ENCODE measurements at places on chromosomes 1 and 21.

DNA sequence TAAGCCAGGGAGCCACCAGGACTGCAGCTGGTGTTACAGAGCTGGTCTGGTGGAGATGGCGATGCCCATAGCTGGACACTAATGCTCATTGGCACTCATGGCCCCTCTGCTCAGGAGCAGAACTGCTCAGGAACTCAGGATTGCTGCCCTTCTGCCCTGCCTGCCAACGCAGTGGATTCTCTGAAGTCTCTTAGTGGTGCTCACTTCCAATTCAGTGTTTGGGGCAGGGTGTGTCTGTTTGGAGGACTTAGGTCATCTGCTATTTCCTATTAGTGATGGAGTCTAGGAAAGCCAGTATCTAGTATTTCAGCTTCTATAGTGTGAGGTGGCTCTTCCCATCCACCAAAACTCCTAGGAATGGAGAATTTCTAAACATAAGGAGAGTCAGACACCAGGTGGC, 29.1 kb downstream of the S100A10 start:
- no peak for DNase-seq

DNA sequence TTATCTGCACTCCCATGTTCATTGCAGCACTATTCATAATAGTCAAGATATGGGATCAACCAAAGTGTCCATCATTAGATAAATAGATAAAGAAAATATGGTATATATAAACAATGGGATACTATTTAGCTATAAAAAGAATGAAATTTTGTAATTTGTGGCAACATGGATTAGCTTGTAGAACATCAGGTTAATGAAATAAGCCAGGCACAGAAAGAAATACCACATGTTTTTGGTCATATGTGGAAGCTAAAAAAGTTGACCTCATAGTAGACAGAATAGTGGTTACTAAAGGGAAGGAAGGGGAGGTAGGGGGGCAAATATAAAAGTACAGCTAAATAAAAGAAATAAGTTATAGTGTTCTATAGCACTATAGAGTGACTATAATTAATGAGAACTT, 68.5 kb downstream of the SCMH1 start:
- DNase-seq = no peak

GRCh38 chr21:38913120-38913892, 107.6 kb downstream of the ETS2 start:
- DNase-seq = peak; percentile 52

DNA sequence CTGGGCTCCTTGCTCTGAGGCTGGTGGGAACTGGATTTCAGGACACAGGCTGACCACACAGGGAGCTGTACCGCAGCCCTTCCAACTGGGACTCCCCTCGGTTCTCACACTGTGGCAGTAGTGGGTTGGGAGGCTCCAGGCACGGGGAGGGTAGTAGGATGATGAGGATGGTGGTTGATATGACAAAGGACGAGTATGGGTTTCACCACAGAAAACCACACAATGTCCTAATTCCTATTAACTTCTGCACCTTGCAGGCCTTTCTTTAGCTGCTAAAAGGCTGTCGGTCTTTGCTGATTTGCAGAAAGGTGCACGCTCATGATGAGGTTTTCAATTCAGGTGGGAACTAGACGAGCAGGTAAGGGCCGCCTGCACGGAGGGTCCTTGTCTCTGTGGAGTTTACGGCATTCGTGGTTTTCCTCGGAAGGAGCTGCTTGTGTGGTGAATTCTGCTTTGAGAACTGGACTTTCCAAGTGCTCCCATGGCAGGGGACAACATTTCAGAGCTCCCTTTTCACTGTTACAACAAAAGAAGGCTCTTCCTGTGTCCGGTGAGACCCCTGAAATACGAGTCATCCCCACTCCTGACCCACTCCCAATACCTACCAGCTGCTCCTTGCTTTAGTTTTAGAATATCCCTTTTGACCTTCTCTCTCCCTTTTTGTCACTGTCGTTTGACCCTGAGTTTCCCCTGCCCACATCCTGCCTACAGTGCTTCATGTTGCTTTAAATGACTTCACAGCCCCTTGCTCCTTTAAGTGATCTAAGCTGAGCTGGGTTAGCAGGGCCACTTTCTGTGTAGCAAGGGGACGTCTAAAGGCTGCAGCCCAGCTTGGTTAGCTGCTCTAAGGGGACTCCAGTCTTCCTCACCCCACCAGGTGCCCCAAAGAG, 125.1 kb downstream of the MRPS6 start:
- no peak for DNase-seq

DNA sequence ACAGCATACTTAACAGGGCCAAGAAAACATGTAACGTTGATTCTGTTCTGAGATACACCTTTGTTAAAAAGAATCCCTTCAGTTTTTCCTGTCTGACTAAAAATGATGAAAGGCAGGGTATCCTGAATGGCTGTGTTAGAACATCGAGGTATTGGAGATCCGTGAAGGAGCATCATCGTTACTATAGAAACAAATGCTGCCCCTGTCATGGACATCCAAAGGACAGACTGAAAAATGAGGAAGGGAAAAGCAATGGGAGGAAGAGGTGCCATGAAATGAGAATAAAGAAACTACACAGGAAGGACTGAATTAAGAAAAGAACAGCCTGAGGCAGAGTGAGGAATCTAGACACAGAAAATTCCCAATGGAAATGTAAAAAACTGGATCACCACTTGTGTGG, 257.9 kb downstream of the PDE4B start:
- DNase-seq = no peak

DNA sequence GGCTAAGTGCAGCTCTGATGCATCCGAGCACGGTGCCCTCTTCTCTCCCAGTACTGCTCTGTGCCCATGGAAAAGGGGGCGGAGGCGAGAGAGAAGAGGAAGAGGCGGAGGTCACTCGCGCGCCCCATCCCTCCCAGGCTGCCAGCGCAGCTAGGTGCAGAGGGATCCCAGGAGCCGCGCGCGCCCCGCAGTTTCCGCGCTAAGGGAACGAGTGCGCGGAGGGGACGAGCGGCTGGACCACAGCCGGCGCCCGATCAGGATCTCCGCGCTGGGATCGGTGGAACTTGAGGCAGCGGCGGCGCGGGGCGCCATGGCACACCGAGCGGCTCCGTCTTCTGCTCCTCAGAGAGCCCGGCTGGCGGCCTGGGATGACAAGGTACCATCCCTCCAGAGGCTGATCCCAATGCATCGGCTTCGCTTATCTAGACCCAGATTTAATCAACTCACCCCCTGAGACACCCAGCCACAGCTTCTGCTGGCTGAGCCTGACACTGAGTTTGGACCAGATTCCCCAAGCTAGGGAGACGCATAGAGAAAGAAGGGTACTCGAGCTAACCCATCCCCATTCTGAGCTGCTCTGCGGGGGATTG, at the start of gene PTGFR:
Gene PTGFR (plus strand): TSS at position 114 of the 590 bp plus-strand sequence. CDS start 1,770 bp downstream, outside the sequence.
- DNase-seq = peak; percentile 55

GRCh38 chr1:241459186-241459802, 60.3 kb downstream of the FH start:
- DNase-seq = no peak

DNA sequence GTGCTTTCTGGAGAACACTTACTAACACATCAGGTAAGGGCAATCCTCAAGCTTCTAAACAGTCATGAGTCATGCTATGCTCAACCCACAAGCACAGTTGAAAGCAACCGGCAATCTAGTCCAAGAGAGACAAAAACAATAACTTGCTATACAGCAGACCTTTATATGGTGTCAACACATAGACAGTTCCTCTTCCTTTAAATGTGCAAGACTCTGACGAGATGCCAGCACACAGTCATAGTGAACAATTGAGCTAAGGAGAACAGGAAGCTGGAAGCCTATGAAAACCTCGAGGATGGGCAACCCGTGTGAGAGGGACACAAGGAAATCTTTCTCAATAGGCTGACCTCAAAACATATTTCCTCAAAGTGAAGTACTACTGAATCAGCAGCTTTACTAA, 5.3 kb downstream of the ADIPOR1 start:
- peak; percentile 24 for DNase-seq

- DNase-seq = no peak
Measured at GRCh38 chr1:176066709-176067108, 140.4 kb downstream of the COP1 start.

DNA sequence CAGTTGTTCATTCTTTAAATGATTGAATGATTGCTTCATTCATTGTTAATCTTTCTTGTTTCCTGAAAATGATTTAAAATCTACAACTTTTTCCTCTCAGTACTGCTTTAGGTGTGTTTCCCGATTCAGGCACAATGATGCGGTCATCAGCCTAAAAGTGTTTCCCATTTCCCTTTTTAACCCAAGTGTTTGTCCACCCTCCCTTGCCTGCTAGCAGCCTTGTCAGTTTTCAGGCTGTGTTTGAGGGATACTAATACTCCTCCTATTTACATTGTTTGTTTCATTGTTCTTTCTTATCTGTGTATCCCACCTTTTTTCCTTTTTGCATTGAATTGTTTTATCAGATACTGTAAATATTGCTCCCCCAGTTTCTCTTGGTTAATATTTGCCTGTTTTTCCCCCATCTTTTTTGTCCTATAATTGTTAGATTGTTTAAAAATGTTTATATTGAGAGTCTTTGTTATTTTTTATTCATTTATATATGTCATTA, 131.1 kb downstream of the KIAA0319L start:
- DNase-seq = no peak

DNA sequence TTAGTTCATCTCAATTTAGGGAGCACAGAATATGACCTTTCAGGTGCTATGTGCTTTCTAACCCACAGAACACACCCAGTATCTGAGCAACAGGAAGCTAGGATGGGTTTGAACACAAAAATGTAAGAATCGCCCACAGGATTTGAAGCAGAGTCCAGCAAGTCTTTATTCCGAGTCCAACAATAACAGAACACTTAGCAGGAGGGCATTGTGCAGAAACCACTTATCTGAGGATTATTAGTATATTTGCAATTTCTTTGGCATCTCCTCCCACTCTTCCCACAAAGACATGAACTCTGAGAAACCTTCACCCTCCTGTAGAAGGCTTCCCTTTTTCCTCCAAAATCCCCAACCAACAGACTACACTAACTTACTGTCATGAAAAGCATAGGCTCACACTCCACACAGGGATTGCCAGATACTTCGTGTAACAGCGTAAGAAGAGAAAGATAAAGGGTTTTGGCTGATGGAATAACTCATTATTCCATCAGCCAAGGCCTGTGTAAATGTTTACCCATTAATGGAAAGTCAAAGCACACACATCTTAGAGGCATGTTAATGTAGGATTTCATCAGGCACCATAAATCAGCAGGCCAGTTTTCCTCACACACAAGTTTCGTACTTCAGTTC, 16.1 kb downstream of the SIPA1L2 start:
- peak; percentile 73 for DNase-seq

DNA sequence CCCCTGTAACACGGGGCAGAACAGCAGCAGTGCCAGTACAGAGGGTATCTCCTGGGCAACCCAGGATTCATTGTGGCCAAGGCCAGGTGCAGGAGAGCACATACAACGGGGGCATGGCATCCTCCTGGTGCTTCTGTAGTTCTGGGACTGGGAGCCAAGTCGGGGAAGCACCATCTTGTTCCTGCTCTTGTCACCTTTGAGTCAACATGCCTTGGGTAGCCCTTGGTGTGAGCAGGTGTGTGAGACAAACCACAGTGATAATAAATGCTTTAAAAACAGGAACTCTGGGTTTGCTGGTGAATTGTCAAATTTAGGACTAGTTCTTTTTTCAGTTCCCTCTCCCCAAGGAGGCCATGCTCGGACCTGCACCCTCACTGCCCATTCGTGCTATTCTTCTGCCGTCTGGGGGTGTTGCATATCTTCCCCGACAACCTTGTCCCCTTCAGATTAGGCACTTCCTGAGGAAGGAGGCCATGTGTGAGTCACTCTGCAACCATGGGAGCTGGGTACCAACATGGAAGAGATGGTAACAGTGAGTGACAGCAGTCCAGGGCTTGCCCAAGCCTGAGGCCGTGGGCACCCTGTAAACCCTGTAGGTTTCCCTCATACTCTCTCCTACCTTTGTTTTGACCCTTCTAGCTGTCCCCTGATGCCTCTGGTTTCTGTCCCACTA, 150.2 kb downstream of the GRIK3 start:
- DNase-seq = no peak

DNA sequence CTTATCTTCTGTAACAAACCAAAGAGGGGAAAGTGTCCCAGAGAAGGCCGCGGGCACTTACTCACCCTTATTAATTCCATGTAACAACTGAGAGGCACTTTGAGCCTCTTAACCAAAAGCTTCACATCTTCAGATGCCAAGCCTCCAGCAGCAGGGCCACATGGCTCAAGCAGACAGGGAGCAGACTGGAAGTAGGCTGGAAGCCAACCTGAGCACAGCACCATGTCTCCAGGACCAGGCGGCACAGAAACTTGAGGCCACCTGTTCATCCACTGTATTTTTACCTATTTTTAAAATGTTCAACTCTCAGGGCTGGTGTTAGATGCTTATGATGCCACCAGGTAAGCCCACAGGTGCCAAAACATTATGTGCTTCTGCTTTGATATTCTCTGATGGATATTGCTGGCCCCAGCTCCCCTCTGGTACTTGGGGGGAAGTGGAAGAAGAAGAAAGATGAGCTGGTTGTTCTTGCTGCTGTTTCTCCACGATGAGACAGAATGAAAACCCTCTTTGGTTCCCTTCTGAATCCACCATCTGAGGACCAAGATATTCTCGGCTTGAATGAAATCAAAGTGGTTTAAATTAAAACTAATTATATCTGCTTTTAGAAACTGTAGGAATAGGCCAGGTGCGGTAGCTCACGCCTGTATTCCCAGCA, 30.6 kb upstream of the SDE2 start:
- DNase-seq = no peak

DNA sequence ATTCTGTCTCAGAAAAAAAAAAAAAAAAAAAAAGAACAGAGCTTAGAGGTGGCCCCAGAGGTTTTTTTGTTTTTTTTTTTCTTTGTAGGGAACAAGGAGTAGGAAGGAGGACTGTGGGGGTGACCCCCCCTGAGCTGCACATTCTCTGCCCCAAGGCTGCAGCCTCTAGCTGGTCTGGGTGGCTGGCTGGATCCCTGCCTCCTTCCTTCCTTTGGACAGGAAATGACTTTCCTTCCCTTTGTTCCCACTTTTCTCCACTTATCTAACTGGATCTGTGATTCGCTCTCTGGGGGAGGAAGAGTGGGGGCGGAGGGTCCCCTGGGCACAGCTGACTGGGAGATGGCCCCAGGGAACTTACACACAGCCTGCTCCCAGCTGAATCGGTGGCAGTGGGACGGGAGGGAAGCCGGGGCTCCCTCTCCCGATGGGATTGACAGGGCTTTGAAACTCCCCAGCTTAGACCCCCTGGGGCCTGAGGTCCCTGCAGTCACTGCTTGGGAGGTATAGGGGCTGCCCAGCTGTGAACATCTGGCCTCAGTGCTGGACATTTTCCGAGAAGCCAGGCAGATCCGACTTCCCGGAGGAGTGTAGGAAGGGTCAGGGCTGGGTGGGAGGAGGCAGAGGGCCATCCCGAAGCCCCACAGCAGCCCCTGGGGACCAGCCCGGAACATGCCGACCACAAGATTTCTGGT, 2.1 kb downstream of the FBLIM1 start:
- DNase-seq = peak; percentile 82

- no peak for DNase-seq
Measured at GRCh38 chr1:211676106-211676583, 724 bp upstream of the NEK2 start.

DNA sequence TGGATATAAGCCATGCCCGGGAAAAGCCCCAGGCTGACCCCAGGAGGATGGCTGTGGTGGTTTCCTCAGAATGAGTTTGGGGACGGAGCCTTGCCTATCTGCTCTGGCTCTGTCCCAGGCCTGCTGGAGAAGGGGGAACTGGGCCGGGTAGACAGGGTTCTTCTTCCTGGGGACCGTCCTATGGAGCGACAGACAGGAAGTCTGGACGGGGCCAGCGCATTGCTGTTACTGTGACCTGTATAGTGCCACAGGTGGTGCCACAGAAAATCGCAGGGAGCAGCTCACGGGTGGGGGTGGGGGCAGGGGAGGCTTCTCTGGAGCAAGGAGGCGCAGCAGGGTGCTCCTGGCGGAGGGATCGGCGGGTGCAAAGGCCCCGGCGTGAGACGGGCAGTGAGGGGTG, 36.4 kb downstream of the CFAP74 start:
- DNase-seq = no peak

GRCh38 chr1:15488371-15488770, 12.5 kb downstream of the CELA2B start:
- no peak for DNase-seq
